ENCODE measurements at places on chromosomes 3 and 15.

DNA sequence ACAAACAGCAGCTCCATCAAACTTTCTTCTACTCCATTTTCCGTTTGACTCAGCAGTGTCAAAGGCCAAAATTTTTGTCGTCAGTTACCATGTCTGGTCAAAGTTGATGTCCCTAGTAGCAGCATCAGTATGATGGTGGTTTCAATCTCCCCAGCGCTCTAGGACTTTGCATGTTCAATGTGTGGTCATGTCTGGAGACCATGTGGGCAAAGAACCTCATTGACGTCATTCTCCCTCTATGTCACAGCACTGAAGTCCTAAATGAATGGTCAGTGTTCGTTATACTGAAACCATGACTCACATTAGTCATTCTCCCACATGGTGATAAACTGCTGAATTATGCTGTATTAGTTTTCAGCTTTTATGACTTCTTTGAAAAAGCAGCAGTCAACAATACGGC, 23.2 kb downstream of the SHC4 start:
- DNase-seq = peak; percentile 85

GRCh38 chr15:101156061-101156460, 95.8 kb downstream of the CHSY1 start:
- no peak for DNase-seq

- DNase-seq = no peak
Measured at GRCh38 chr3:10157031-10157430, 7.7 kb upstream of the IRAK2 start.

- no peak for DNase-seq
Measured at GRCh38 chr3:124489506-124489905, 240.7 kb upstream of the UMPS start.

DNA sequence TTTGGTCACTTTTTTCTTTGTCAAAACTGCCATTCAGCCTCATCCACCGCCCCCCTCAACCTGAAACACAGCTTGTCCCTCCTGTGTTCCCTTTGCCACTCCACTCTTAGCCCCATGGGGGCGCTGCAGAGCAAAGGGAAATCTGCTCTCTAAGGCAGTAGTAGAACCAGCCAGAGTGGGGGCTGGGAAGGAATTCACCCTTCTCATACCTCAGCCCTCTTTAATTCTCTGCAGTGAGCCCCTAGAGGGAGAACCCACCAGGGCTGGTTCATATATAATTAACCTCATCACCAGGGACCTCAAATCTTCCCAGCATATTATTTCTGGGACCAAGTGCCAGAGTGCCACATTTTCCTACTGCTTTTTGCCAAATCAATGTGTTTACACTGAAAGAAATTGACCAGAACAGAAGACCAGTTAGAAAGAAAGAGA, 2.8 kb upstream of the BCL6 start:
- peak; percentile 93 for DNase-seq

DNA sequence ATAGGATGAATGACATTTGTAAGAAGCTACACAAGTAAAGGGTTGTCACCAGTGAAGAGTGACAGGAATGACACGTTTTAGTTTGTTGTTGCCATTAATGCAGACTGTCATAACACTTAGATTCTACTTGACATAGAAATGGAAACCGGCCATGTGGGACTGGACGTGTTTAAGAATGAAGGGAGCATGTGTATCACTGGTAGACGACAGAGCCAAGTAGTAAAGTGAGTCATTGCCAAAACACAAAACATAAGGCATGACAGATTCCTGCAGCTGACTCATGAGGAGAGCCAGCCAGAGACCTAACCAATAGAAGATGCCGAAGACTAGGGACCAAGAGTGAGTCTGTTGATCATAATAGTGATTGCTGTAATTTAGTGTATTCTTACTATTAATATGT, 106.2 kb upstream of the PLAAT1 start:
- peak; percentile 35 for DNase-seq

DNA sequence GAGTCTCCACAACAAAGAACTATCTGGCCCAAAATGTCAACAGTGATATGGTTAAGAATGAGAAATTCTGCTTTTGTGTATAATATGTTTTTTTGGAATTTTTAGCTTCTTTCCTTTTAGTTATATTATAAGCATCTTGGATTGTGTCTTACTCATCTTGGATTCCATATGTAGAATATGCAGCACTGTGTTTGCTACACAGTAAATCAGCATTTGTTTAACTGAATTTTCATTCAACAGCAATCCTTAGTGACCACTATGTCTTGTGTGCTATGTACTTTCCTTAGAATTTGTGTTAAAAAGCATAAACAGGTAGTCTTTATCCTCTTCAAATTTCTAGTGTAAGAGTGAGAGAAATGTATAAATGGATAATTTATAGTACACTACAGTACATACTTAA, 18.2 kb upstream of the TMEM207 start:
- no peak for DNase-seq

GRCh38 chr15:57421551-57421950, 45.2 kb downstream of the CGNL1 start:
- no peak for DNase-seq

DNA sequence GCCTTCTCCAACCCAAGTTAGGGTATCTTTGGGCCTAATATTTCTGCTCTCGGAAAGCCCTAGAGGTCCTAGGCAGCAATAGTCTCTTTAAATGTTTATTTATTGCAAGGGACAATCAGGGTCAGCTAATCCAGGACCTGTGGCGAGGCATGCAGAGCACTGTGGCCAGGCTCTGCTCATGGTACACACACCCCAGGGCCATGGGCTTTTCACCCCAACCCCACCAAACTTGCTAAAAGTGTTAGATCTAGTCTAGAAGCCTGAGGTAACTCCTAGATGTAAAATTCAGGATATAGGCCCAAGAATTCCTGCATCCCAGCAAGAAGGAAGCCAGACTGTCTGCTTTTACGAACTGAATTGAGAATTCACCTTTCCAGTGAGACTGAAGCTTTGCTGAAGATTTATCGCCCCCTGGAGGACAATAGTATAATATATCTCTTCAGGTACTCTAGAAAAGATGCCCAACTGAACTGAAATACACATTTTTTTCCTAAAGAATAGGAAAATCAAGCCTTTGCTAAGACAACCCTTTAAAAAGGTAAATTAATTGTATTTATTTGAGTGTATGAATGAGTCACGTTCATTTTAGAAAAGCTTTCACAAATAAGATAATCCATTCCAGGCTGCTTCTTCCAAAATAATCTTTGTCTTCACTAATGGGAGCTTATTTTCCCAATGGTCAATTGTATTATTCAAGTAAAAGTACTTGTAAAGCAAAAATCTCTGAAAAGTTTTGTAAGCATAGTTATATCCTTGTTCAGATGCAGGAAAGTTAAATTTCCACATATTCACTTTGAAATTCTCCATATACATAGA, 89.8 kb downstream of the LRRC3B start:
- DNase-seq = peak; percentile 80

GRCh38 chr3:148901987-148902791, 37.1 kb downstream of the CPA3 start:
- DNase-seq = no peak

DNA sequence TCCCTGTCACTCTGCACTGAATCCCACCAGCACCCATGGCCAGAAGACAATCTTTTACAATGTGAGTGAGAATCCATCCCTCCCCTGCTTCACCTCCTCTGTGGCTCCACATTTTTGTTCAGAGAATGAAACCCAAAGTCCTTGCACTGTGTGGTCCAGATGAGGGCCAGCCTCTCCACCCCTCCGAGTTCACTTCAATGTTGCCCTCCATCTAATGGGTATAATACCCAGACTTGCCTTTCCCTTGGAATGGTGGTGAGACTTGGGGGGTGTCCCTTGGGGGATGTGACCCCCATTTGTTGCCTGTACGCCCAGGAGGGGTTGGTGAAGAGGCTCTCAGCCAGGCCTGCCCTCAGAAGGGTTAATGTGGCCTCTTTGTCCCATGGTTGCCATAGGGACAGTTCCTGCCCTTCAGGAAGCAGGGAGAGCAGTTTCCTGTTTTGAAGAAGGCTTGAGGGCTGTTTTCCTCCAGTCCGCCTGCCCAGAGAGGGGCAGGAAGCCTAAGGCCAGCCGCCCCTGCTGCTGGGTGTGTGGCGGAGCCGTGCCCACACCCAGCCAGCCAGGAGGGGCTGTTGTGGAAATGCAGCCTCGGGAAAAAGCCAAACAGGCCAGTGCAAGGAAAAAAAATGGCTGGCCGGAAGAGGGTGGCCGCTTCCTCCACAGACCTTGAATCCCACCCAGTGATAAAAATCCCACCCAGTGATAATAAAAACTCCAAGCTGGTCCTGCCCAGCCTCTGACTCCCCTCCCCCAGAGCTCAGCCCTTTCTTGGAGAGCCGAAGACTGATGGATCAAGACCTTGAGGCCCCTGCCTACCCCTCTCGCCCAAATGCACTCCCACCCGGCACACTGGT, 14.6 kb upstream of the FGD5 start:
- peak; percentile 43 for DNase-seq

DNA sequence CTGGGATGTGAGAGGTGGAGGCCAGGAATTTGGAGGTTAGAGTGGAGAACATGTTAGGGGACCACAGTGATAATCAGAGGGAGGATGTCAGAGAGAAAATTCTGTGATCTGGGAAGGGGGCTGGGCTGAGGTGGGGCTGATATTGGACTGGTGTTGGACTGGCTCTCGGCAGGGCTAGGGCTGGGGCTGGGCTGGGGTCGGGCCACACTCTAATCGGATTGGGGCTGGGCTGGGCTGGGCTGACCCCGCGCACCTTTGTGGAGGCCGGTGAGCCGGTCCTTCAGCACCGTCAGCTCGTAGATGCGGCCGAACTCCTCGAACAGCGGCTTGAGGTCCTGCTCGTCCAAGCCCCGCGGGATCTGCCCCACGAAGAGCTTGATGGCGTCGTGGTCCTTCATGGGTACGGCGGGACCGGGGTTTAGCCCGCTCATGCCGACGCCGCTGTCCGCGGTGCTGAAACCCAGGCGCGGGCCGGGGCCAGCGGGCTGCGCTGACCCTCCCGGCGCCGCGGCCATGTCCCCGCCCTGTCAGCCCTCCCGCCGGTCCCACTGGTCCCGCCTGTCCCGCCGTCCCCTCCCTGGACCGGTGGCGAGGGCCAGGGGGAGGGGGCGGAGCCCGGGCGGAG, 485 bp downstream of the CELF6 start:
- DNase-seq = peak; percentile 58

- no peak for DNase-seq
Measured at GRCh38 chr3:58154626-58155449, 55.9 kb downstream of the DNASE1L3 start.

DNA sequence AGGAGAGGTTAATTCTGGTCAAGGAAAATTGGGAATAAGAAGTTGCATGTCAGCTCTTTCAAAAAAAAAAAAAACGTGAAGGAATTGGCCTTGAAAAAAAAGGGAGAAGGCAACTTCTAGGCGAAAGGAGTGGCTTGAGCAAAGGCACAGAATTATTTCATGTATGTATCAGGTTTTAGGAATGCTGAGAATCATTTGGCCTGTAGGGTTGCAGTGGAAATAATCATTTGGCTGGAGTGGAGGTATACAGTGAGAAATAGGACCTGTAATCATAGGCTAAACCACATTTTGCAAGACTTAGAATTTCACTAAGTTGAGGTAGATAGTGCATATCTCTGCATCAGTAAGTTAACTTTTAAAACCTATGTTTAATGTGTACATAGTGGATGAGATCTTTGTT, 54.9 kb downstream of the EPHA6 start:
- DNase-seq = no peak

GRCh38 chr3:186160691-186161243, 51.9 kb upstream of the ETV5 start:
- DNase-seq = no peak

- DNase-seq = no peak
Measured at GRCh38 chr3:56855856-56856512, 54.2 kb upstream of the ARHGEF3 start.

DNA sequence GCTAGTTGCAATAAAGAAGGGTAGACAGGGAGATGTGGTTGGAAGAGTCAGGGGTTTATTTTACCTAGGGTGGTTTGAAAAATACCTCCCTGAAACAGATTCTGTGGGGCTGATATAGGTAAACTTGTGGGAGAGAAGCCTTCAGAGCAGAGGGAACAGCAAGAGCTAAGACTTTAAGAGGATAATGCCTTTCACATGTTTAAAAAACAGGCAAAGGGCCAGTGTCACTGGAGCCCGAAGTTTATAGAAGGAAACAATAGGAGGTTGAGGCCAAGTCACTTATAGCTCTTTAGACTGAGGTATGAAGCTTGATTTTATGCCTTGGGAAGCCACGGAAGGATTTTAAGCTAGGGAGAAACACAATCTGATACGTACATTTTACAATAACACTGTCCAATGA, 448.7 kb downstream of the TAFA4 start:
- DNase-seq = peak; percentile 9

DNA sequence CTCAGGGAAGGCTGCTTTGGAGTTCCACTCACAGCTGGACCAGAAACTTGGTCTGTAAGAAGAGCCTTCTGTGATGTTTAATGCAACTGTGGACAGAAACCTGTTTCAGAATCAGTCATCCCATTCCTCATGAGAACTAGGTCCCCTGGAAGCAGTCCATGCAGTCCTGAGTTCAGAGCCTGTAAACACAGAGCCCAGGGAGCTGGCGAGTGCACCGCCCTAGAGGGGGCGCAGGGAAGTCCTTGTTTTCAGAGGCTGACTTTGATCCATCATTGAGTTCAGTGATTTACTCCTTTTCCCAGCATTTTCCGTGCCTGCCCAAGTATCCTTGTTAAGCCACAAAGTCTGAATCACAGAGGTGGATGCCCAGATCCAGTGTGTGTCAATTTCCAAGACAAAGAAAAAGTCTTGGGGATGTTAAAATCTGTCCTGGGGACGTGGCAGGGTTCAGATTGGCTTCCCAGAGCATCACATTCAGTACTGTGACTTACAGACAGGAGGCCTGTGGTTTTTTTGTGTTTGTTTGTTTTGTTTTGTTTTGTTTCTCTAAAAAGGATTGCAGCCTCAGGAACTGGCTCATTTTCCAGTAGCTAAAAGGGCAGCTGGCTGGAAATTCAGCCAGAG, 9.8 kb upstream of the TXNRD3 start:
- no peak for DNase-seq

DNA sequence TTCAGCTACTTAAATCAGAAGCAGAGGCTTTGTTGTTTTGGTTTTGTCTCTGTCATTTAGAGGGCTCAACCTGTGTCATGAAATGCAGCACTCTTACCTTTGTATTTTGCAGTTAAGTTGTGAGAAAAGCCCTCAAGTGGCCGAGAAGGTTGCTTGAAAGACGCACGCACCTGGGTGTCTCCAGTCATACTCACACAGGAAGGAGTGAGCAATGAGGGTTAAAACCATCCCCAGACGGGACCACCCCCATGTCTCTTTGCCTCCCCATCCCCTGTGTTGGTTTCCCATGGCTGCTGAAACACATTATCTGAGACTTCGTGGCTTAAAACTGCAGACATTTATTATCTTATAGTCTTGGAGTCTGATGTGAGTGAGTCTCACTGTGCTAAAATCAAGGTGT, 376.1 kb upstream of the CFAP20DC start:
- DNase-seq = no peak

- DNase-seq = no peak
Measured at GRCh38 chr3:137103739-137104138, 146.0 kb downstream of the IL20RB start.

DNA sequence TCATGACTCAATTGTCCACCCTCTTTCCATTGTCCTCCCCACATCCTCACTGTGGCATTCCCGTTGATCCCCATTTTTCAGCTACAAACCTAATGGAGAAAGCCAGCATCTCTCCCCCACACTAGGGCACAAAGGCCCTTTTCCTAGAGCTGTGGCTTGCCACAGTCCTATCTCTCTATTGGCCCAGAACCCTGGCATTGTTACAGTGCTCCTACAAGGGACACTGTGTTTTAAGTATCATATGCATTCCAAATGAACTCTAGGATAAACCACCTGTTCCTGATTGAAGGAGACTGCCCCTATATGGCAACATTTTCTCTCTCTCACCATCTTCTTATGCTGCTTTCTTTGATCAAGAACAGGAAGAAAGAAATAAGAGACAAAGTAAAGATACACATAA, 69.4 kb upstream of the SKOR1 start:
- no peak for DNase-seq

- DNase-seq = no peak
Measured at GRCh38 chr3:138901567-138901966, 45.4 kb downstream of the FOXL2 start.

All from muscle of back (tissue), 13 donors.